Cardiac septum (tissue), 1 donor: ENCODE measurements at places on chromosomes 4 and X. TPM values are rescaled to one million over a fixed set of nuclear protein-coding genes. Genes with fewer than 3 reads are reported as not detected.

The MBNL3 gene
- 10.0 TPM for total RNA-seq

The DNAAF6 gene
- not detected for total RNA-seq

The CT45A2 gene
- total RNA-seq: not detected

DNA sequence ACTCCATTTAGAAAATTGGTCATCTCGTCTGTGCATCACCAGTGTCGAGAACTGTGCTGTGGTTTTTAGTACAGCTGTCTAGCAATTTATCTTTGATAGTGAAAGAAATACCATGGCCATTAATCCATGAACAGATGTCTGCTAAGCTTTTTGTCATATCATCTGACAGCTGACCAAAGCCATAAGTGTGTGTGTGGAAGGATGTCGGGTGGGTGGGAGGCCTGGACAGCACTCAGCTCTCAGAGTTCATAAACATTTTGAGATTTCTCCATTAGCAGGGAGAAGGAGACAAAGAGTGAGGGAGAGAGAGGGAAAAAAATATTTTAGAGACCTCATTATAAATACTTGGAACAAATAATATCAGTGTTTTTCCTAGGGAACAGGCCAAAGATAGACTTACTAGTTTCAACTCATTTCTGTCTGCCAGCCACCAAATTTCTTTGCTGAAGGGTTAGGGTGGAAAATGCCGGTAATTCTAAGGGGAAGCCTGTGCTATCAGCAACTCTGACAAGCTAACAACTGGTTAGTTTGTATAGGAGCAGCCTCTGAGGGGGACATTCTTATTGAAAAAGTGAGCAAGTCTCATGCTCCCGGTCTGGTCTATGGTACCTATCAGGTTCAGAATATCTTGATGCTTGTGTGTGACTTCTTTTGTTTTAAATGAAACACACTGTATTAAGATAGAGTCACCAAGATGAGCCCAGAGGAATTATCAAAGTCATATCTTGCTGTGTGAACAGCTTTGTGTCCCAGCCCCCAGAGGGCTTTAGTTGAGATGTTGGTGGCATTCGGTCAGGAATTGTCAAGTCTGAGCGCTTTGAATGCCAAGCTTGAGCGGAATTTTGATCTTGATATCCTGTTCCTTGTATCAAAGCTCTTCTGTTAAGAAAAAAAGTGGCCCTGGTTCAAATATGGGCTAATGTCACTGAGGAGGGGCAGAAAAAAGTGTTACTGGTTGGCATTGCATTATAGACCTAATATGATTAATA, 41.9 kb upstream of the PDLIM3 start:
- DNase-seq: no peak

DNA sequence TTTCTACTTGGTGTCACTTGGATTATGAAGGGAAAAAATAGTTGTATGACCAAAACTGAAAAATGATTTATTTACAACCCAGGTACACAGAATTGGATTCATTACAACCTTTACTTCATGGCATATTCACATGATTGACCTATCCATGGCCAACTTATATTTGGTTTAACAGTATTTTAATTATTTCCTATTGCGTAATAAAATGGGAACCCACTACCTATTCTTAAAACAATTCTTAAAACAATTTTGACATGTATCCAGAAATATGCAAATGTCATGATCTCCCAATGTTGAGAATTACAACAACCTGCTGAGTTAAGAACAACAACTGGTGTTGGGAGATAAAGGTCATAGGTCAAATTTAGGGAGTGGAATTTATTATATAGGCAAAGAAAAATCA, 54.8 kb upstream of the DDX53 start:
- no peak for DNase-seq

DNA sequence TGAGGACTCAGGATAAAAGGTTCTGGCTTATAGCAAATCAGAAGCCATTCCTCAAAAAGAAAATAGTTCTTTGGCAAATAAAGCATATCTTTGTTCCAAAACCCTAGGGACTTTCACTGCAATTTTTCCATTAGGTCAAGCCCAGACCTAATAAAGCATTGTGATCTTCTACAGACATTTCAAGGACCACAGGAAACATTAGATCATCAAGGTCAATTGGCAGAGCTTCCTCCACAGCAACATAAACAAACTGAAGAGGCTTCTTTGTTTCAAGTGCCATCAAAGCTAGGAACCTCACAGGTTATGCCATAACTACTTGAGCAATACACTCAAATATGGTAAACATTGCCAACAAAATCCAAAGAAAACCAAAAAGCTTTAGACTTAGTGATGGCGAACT, 144.9 kb downstream of the ANXA5 start:
- DNase-seq: no peak

DNA sequence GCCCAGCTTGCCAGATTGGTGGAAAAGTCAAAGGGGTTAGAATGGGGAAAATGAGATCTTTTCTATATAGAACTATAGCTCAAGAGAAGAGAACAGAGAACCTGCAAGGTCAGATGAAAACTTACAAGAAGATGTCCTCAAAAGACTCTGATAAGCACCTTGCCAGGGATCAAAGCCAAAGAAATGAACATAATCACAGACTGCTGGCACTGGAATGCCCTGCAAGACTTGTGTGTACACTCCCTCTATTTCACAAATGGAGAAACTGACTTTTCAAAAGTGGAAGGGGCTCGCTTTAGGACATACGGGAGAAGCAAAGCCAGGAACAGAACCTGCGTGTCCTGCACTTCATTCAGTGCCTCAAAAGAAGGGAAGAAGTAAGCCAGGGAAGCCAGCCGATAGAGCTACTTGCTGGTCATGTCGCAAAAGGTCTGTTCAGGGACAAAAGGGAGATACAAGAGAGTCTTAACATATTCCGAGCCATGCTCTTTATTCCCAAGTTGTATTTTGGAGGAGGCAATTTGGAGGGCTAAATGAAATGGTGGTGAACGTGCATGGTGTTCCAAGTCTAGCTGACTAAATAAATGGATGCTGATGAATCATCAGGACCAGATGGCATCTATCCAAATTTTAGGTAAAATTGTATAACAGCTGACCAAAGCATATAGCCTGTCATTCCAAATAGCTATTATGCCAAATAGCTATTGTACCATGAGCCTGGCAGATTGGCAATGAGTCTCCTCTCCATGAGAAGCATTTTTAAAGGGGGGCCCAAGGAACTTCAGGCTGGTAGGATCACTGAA, 175.6 kb upstream of the GPC4 start:
- no peak for DNase-seq
